ENCODE measurements at places on chromosomes 13 and 19. TPM values are rescaled to one million over a fixed set of nuclear protein-coding genes. Genes with fewer than 3 reads are reported as not detected.
A peak's percentile ranks its signal among the peaks of the same experiment; 100 is the strongest.

DNA sequence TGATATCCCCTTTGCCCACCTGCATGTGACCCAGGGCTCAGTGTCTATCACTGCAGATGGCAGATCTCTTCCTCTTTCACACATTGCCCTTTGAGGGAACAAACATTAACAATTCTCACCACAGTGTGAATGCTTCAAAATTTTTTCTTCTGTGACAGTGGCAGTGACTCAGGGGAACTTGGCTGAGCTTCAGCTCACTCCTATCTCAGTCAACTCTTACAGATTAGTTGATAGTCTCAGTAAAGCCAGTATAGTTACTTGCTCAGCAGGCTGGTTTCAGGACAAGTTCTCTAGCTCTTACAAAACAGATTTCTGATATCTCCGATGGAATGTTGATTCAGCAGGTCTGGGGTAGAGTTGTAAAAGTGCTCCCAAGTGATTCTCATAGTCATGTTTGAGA is 166.9 kb downstream of the DLEU7 start:
- DNase-seq = no peak

KCNK6 gene
- polyA plus RNA-seq = 0.39 TPM

- DNase-seq = peak; percentile 97
Observed at GRCh38 chr19:56838909-56839651, 1.4 kb downstream of the PEG3 start.

- DNase-seq = no peak
Observed at GRCh38 chr13:74006666-74007065, 127.5 kb downstream of the KLF12 start.

- DNase-seq = no peak
Observed at GRCh38 chr13:109672545-109672944, 113.8 kb downstream of the IRS2 start.

Data from psoas muscle (tissue), 8 donors.